ENCODE measurements at places on chromosomes 1 and 21. TPM values are rescaled to one million over a fixed set of nuclear protein-coding genes. Genes with fewer than 3 reads are reported as not detected.

Gene SHISAL2A
- polyA plus RNA-seq = 5.5 TPM

GRCh38 chr1:91821126-91821868 lies 64.7 kb downstream of the TGFBR3 start:
- DNase-seq = no peak

Gene DISP3
- 0.30 TPM for polyA plus RNA-seq

DNA sequence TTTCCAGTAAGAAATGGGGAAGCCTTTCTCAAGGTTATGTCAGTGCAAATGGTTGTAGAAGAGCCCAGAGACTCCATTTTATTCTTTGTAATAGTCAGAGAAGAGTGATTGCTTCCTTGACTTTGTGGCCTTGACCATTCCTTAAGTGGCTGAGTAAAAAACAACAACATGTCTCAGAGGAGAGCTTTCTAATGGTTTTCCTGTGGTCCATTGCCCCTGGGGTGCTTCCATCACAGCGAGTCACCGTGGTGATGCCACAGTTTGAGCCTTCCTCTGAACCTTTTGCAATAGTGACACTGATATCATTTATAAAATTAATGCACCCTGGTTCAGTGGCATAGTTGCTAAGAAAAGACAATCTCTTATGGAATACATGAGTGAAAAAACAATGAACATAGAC lies 38.6 kb downstream of the PAPPA2 start:
- DNase-seq = no peak

DNA sequence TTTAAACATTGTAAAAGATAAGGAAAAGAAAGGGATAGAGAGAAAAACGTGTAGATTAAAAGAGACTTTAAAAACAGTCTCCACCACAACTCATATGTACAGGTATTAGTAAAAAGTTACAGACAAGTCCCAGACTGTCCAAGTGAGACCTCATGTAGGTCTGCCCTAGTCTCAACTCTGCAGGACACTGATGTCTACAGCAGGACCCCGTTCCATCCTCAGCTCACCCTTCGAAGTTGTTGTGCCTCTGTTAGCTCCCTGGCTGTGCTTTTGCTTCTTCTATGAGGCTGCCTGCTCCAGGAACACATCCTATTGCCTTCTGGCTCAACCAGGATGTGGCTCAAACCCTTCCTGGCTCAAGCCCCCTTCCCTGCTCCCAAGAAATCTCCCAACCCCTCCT lies 72.9 kb upstream of the FBXO28 start:
- DNase-seq = no peak

DNA sequence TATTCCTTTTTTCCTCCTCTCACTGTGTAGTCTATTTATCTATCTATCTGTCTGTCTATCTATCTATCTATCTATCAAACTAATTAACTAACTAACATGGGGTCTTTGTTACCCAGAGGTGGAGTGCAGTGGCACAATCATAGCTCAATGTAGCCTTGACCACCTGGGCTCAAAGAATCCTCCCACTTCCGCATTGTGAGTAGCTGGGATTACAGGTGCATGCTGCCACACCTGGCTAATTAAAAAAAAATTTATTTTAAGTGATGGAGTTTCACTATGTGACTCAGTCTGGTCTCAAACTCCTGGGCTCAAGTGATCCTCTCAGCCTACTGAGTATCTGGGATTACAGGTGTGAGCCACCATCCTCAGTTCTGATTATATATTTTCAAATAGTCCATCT lies 71.4 kb downstream of the CCDC18 start:
- no peak for DNase-seq

DNA sequence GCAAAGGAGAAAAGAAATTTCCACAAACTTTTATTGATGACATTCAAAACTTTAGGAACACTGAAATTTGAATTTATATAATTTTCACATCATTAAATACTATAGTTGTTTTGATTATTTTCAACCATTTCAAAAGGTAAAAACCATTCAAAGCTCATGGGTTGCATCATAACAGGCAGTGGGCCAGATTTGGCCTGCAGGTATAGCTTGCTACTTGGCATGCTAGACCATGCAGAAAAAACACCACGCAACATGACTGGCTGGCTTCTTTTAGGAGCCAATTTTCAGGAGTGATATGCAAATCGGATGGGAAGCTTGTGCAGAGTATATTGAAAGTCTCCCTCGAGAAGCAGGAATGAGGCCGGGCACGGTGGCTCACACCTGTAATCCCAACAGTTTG lies 144.8 kb downstream of the GLUL start:
- DNase-seq = no peak

GRCh38 chr1:35364741-35365140 lies 96.2 kb downstream of the ZMYM4 start:
- no peak for DNase-seq
